ENCODE measurements at places on chromosomes 2 and 18.

DNA sequence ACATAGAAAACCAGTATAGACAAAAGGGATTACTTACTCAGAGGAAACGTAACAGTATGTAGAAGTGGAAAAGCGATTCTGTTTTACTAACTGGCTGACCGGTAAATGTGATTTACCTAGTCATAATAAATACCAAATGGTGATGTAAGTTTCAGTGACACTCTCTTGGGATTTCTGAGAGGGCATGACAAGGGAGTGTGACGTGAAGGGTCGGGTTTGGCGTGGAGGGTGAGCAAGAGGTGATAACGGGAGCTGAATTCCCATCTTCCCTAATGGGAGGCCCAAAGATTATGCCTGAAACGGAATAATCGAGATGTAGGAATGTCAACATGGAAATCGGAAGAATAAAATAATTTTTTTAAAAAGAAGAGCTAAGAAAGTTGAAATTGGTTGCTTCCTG is 12.7 kb upstream of the GNAL start:
- DNase-seq: no peak

DNA sequence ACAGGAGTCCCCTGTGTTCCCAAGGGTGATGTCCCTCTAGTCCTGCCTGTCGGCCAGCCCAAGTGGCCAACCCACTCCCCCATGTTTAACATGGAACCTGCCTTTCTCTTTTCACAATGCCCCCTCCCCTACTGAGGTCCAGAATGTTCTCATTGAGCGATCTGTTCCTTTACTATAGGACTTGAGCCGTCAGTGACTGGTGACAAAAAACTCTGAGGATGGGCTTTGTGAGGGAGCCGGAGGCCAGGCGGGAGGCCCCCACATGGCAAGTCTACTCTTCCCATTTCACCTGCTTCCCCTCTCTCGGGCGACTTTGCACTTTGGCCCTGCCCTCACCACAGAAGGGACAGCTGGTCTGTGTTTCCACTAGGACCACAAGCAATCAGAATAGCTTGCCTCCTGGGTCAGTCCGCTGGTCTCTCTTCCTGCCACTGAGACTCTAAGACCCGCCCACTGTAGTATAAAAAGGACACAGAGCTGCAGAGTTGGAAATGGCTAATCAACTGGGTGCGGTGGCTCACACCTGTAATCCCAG is 146.5 kb upstream of the RAB12 start:
- no peak for DNase-seq

- DNase-seq: no peak
Measured at GRCh38 chr2:192029089-192029488, 165.6 kb downstream of the TMEFF2 start.

DNA sequence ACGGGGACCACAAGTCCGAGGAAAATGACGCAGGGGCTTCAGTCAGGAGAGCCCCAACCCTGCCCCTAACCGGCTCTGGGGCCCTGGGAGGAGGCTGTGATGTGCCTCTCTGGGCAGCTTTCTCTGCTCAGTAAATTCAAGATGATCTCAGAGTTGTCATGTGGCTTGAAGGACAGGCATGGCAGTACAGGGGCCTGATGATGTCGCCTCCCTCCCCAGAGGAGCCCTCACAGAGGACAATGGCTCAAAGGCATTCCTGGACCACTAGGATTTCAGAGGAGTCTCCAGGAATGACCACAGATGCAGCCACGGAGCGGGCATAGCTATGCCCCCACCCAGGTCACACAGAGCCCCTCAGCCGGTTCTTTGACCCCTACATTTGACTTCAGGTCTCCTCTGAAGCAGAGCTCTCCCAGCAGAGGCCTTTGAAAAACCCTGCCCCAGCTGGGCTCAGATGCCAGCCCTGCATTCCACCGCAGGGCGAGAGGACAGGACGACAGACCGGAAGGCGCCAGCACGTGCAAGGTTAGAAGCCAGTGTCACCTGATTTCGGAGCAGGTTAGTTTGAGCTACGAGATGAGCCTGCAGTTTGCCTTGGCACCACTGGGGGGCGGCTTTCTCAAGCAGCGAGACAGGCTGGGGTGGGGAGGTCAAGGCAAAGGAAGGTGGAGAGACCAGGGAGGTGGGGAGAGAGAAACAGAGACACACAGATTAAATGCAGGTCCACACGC is 39.2 kb downstream of the BIN1 start:
- DNase-seq: peak; percentile 81

GRCh38 chr2:203841654-203842053 is 25.9 kb upstream of the CTLA4 start:
- DNase-seq: no peak

DNA sequence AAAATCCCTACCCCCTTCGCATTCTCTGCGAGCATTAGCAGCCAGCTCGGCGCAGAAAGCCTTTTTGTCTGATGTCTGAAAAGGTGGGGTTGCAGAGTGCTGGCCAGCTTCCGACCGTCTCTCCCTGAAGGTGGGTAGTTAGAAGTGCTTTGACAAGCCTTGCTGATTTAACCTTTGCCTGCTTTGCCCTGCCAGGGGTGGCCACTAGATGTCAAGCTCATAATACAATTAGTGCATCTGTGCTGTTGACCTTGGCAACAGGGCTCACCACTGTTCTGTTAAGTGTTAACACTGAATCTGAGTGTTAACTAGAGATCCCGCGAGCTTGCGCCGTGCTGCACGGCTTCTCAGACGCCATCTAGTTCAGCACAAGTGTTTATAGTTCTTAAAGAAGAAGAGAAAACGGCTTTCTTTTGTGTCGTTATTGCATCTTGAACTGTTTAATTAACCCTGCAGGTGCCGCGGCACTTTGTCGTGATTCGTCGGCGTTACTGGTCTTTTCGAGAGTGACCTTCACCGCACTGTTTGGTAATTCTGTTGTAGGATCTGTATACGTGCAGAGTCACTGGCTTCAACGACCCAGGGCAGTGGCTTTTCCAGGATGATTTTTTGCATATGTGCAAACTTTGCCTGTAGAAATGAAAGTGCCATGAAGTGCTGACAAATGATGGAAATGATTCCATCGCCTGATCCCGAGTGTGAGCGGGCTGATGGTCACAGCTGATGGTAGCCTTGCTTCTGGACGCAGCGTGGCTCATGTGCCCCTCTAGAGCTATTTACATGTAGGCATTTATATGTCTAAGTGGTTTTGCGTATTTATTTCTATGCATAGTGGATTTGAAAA is 5.5 kb downstream of the SALL3 start:
- peak; percentile 3 for DNase-seq

GRCh38 chr2:164574931-164575330 is 46.4 kb downstream of the GRB14 start:
- DNase-seq: no peak

GRCh38 chr2:5125017-5125730 is 567.0 kb upstream of the SOX11 start:
- no peak for DNase-seq

- no peak for DNase-seq
Measured at GRCh38 chr2:64402876-64403275, 51.1 kb upstream of the LGALSL start.

DNA sequence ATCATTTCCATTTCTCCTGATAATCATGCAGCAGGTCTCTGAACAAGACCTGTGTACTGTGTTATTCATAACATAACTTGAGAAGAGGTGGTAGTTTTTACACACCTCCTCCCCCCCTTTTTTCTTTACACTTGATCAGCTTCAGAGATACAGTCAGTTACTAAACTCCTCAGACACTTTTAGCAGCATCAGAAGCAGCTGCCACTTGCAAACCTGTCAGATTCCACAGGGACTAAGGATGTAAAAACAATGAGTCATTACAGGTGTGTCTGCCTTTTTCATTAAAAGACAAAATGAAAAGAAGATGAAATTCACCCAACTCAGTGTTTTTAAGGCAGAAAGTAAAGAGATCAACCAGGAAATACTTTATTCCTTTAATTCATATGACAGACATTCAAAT is 254.0 kb downstream of the NRXN1 start:
- no peak for DNase-seq

GRCh38 chr18:79554945-79555645 is 124.5 kb upstream of the CTDP1 start:
- DNase-seq: no peak

- no peak for DNase-seq
Measured at GRCh38 chr2:69734035-69734611, 7.8 kb upstream of the ANXA4 start.

DNA sequence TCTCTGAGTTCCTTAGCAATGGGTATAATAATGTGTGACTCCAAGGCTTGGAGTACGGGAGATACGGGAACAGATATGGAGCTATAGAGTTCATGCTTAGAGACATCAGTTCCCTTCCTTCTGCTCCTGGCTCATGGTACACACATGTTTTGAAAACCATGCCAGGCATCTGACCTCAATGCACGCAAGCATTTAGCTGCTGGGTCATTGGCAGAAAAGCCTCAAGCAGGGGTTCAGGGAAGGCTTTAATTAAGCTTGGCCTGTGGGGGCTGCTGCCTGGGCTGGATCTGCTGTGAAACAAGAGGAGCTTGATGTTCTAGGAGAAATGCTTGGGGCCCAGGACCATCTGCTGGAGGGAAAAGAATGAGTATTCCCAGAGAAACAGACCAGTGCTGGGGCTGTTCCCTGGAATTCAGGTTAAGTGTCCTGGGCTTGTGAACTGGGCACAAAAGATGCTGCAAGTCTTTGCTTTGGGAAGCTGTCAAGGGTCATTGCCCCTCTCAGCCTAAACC is 3.2 kb downstream of the ALLC start:
- DNase-seq: no peak

DNA sequence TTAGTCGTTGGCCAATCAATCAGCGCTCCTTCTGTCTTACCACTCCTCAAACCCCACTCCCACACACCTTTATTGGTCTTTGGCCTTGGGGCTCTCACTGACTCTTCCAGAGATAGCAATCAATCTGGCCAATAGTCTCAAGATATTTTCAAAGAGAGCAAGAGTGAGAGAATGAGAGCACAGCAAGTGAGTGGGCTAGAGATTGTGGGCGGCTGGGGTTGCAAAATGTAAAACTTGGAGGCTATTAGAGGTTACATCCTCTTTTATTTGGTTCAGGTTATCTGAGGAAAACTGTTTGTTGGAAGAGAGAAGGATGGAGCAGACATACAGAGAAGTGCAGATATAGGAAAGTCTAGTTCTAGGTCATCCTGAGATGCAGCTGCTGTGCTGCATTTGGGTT is 32.8 kb downstream of the TACR1 start:
- no peak for DNase-seq

DNA sequence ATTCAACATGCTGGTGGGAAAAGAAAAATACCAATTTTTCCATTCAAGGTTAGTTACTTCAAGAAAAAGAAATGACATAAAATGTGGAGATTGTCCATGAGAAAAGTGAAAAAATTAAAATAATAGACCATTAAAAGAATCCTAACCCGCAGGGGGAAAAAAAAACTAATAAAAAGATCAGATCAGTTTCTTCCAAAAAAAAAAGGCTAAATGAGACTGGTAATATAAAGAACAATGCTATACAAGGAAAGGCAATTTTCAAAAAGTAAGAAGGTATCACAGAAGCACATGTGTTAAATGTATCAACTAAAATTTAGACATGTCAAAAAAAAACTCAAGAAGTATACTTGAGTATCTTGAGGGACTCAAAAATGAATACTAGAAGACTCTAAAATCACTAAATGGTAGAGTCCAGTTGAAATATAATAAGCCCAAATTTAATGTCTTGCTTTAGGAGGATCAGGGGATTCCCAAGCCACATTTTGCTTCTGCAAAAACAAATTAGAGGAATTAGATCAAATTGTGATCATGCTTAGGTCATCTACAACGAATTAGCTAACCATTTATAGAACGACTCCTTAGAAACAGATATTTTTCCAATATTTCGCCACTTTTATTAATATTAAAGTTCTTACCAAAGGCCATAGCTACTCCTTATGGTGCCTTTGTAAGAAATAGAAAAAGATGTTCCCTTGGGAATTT is 35.8 kb upstream of the GLS start:
- DNase-seq: no peak

- DNase-seq: no peak
Measured at GRCh38 chr2:8821276-8822217, 15.9 kb downstream of the KIDINS220 start.

GRCh38 chr2:196244966-196245365 is 73.6 kb upstream of the STK17B start:
- DNase-seq: no peak

GRCh38 chr18:56402872-56403516 is 235.4 kb downstream of the TXNL1 start:
- no peak for DNase-seq

GRCh38 chr18:6199777-6200176 is 214.9 kb downstream of the L3MBTL4 start:
- DNase-seq: no peak

- DNase-seq: no peak
Measured at GRCh38 chr2:47218899-47219525, 63.9 kb upstream of the STPG4 start.

GRCh38 chr2:45822272-45822630 is 170.8 kb downstream of the PRKCE start:
- no peak for DNase-seq

GRCh38 chr2:20421988-20422370 is 24.9 kb upstream of the RHOB start:
- no peak for DNase-seq

- no peak for DNase-seq
Measured at GRCh38 chr2:99940963-99941362, 201.4 kb downstream of the AFF3 start.

DNA sequence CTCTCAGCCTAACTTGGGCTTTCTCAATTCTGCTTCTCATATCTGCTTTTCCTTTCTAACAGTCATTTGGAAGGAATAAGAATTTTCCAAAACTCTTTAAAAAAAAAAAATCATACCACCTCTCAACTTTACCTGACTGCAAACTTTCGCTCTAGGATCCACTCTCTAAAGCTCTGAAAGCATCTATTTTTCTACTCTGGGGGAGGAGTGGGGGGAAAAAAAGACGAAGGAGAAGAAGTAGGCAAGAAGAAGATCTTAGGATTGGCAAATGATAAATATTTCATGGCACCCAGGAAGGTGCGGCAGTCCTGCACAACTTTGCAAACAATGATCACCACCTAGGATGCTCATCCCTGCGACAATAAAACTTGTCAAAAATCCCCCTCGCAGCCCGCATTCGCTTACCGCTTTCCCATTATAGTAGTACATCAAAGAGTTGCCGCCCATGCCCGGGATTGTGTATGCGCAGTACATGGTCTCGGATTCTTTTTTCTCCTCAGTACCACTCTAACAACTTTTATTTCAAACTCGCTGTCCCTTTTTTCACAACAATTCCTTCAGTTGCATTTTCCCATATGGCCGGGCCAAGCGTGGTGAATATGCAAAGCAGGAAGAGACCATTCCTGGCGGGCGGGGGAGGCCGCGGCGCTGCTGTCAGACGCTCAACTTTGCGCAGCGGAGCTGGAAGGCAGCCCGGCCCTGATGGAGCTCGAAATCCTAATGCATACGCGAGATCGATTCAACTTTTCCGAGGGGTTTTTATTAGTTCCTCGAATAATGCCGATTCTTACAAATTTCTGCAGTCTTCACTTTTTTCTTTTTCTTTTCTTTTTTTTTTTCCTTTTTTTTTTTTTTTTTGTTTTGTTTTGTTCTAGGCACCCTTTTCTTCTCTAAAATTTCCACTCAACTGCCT is 266.5 kb downstream of the TCF4 start:
- DNase-seq: peak; percentile 14
